ENCODE measurements at places on chromosomes 4 and X. TPM values are rescaled to one million over a fixed set of nuclear protein-coding genes. Genes with fewer than 3 reads are reported as not detected.

Gene MAGEC2
- not detected for total RNA-seq

DNA sequence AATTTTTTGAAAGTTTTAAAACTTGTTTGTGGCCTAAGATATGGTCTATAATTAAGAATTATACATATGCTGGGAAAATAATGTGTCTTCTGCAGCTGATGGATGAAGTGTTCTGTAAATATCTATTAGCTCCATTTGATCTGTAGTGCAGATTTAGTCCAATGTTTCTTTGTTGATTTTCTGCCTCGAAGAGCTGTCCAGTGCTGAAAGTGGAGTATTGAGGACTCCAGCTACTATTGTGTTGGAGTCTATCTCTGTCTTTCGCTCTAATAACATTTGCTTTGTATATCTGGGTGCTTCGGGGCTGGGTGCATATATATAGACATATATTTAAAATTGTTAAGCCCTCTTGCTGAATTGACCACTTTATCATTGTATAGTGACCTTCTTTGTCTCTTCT lies 2127.3 kb downstream of the PCDH7 start:
- no peak overlapping the region for H3K4me3 ChIP-seq
- H3K36me3 ChIP-seq: no peaks in the 10 kb centered on the region
- H3K4me1 ChIP-seq: no peaks in the 10 kb centered on the region
- no peaks in the 10 kb centered on the region for H3K27me3 ChIP-seq
- H3K27ac ChIP-seq: no peak overlapping the region

Gene NRK
- total RNA-seq: 0.16 TPM

GRCh38 chrX:53279296-53280237 lies 1.8 kb downstream of the IQSEC2 start:
- H3K4me1 ChIP-seq: peaks cover 4% of the 10 kb centered on the region
- H3K27ac ChIP-seq: no peak overlapping the region
- no peaks in the 10 kb centered on the region for H3K36me3 ChIP-seq
- no peak for DNase-seq
- H3K27me3 ChIP-seq: peaks cover 2% of the 10 kb centered on the region

DNA sequence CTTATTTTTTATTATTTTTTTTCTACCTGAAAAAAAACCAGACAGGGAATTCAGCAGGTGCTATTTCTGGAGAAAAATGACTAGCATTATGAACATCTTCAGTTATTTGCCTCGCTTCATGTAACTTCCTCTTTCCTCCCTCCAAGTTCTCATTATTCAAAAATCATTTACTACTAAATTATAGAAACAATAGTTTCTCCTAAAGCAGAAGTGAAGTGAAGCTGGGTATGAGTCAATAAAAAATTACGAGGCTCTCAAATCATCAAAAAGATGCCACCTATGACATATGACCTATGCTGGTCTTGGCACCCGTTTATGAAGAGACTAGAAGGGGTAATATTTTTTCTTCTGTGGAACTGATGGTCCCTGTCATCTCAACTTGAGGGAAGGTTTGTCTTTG lies 145.0 kb upstream of the AADAT start:
- H3K4me3 ChIP-seq: no peak overlapping the region
- no peak for DNase-seq
- no peaks in the 10 kb centered on the region for H3K36me3 ChIP-seq
- no peaks in the 10 kb centered on the region for H3K27me3 ChIP-seq
- no peaks in the 10 kb centered on the region for H3K4me1 ChIP-seq

Data from breast epithelium (tissue), 4 donors.